ENCODE measurements at places on chromosomes 12 and 14. TPM values are rescaled to one million over a fixed set of nuclear protein-coding genes. Genes with fewer than 3 reads are reported as not detected.

DNA sequence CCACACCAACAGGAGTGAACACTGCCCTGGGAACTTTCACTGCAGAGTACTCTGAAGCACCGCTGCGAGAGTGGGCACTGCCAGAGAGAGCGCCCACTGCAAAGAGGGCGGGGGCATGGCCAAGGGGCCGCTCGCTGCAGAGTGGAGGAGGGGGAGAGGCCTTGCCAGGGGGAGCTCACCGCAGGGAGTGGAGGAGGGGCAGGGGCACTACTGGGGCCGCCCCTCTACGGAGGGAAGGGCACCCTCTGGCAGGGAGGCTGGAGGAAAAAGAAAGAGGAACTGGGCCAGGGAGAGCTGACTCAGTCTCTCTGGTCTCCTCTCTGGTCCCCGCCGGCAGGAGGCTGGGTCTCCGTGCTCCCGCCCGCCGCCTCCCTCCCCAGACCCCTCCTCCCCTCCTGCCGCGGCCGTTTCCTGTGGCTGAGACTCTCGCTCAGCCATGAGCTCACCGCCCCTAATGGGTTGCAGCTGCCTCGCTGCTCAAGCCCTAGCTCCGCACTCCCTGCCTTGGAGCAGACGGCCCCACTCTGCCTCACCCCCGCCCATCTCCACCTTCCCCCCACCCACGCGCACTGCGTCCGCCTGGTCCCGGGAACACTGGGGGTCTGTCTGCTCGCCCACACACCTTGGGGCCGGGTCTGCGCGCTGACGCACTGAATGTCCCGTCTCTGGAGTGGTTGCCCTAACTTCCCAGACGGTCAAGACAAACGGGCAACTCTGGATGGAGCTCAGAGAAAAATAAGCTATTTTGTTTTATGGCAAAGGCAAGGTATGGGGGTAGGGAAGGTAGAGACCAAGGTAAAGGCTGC lies 1.3 kb downstream of the ARHGEF40 start:
- peak; percentile 38 for DNase-seq

GRCh38 chr12:84825149-84825548 lies 87.5 kb downstream of the SLC6A15 start:
- DNase-seq: no peak

DNA sequence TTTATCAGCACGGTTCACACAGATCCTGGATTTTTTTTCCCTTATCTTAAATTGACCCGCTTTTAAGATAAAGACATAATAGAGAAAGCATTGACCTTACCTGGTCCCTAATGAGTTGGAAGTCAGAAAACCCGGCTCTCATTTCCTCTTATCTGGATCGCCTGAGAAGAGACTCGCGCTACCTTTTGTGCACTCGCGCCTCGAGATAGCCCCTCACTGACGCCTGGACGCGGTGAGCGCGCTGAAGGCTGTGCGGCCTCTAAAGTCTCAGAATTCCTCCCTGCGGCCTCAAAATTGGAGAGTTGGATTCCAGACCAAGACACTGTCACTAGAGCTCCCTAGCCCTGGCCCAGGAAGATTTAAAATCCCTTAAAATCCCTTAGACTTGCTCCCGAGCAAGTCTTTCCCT lies 7.0 kb downstream of the NKX2-1 start:
- DNase-seq: no peak

Gene GPR135
- total RNA-seq: 0.26 TPM

GRCh38 chr14:68162887-68163286 lies 343.3 kb downstream of the RAD51B start:
- DNase-seq: no peak

- no peak for DNase-seq
Observed at GRCh38 chr12:59298296-59298695, 297.5 kb upstream of the SLC16A7 start.

DNA sequence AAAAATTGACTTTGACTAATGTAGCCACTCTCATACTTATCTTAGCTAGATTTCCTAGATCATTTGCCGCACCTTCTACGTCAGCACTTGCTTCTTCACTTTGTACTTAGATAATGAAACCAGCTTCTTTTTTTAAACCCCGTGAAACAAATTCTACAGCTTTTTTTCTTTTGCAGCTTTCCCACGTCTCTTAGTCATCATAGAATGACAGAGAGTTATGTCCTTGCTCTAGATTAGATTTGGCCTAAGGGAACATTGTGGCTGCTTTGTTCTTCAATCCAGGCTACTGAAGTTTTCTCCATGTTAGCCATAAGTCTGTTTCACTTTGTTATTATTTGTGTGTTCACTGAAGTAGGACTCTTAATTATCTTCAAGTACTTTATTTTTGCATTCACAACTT lies 94.9 kb downstream of the SLCO1A2 start:
- no peak for DNase-seq

DNA sequence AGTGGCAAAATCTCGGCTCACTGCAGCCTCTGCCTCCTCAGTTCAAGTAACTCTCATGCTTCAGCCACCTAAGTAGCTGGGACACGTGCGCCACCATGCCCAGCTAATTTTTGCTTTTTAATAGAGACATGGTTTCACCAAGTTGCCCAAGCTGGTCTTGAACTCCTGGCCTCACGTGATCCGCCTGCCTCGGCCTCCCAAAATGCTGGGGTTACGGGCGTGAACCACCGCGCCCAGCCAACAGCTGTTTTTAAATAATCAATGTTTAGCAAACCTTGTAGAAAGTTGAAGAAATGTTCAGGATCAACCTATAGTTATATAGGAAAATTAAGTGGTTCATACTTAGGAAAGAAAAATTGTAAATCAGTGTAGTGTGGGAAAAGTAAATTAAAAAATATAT lies 6.0 kb upstream of the HSP90AA1 start:
- DNase-seq: no peak

Gene SMIM41
- 0.13 TPM for total RNA-seq

- no peak for DNase-seq
Observed at GRCh38 chr12:6033546-6033945, 88.5 kb upstream of the ANO2 start.

Gene PTHLH
- 82.1 TPM for total RNA-seq

DNA sequence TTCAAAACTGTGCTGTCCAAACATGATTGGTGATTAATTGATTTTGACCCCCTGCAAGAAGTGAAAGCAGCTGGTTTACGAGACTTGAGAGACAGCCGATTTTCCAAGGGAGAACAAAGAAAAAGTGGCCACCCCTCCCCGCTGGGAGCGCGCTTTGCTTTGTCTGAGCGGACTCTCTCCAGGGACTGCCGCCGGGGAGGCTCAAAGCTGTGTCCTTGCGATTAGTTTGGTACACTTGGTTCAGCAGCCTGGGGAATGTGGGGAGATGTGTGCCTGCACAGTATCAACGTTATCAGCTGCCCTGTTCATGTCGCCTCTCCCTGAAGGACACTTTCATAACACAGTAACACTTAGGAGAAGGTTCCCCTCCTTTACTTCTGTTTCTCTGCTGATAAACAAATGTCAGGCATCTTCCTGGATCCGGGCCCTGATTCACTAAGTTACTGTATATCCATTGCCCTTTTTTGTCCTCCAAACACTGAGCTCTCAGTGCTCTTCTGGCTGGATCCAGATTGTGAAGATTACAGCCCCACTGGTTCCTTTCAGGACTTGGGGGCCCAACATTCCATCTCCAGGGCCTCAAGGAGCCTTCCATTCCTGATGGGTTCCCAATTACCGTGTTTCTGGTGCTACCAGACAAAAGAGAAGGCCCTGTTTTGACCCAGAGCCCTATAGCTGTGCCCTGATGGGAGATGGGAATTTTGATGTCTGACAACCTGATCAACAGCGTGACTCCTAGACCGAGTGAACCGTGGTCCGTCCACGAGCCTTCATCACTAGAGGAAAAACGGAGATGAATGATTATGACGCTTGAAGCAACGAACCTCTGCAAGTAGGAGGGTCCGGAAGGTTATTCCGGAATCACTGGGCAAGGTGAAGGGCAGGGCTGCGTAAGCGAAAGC lies 31.7 kb upstream of the TUBA1C start:
- no peak for DNase-seq

- no peak for DNase-seq
Observed at GRCh38 chr14:60166142-60166541, 944 bp upstream of the DHRS7 start.

DNA sequence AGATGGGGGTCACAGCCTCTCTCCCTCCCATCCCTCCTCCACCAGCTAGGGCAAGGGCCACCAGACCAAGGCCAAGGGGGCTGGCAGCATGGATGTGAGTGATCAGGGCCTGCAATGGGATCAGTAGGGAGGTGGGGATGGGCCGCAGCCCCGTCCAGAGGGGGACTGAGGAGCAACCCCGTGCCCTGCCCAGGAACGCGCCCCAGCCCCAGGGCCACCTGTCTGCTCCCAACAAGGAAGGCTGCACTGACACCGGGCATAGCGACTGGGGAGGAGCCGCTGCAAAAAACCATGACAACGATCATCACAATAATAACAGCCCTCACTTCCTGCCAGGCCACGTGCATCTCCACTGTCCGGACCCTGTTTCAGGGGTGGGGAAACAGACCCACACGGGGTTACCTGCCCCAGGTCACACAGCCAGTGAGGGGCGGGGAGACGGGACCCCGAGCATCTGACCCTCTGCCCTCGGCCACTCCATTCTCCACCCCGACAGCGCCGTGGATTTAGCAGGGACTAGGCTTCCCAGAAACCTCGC lies 24.3 kb downstream of the NCOR2 start:
- DNase-seq: no peak

GRCh38 chr12:68750506-68750905 lies 4.5 kb downstream of the SLC35E3 start:
- DNase-seq: no peak

- peak; percentile 65 for DNase-seq
Observed at GRCh38 chr12:28191051-28192048, 1.1 kb downstream of the CCDC91 start.

DNA sequence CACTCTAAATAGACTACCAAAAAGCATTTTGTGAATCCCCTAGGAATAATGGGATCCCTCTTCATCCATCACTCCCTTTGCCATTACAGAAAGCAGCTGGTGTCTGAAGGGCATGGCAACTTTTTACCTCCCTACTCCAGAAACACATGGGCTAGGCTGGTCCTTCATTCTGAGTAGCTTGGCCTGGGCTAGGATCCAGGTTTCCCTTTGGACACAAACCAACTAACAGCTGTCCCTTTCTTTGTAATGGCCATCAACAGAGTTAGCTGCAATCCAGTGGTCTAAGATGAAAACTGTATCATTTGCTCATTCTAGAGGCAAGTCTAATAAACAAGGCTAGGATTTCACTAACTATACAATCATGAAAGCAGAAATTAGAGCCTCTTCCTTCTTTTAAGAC lies 7.4 kb downstream of the GRIN2B start:
- DNase-seq: no peak

DNA sequence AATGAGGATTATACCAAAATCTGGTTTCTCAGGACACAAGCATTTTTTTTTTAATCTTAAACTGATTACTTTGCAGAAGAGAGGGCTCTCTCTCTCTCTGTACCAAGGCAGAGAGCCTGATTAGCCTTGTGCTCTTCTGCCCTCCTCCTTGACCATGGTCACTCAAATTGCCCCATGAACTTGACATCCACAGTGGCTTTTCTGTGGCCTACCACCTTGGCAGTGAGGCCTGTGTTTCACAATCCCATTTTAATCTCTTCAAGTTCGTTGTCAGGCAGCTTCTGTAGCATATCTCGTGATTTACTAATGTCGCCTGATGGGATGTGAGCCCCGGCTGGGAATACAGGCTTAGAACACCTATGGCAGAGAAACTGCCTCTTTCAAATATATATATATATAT lies 30.7 kb upstream of the PWP1 start:
- no peak for DNase-seq

Gene IGF1
- total RNA-seq: 0.26 TPM

GRCh38 chr14:55546212-55546874 lies 33.7 kb upstream of the KTN1 start:
- no peak for DNase-seq

Gene TAS2R13
- 0.38 TPM for total RNA-seq

Gene MSI1
- total RNA-seq: not detected

- peak; percentile 3 for DNase-seq
Observed at GRCh38 chr12:27504507-27504906, 19.5 kb upstream of the PPFIBP1 start.

DNA sequence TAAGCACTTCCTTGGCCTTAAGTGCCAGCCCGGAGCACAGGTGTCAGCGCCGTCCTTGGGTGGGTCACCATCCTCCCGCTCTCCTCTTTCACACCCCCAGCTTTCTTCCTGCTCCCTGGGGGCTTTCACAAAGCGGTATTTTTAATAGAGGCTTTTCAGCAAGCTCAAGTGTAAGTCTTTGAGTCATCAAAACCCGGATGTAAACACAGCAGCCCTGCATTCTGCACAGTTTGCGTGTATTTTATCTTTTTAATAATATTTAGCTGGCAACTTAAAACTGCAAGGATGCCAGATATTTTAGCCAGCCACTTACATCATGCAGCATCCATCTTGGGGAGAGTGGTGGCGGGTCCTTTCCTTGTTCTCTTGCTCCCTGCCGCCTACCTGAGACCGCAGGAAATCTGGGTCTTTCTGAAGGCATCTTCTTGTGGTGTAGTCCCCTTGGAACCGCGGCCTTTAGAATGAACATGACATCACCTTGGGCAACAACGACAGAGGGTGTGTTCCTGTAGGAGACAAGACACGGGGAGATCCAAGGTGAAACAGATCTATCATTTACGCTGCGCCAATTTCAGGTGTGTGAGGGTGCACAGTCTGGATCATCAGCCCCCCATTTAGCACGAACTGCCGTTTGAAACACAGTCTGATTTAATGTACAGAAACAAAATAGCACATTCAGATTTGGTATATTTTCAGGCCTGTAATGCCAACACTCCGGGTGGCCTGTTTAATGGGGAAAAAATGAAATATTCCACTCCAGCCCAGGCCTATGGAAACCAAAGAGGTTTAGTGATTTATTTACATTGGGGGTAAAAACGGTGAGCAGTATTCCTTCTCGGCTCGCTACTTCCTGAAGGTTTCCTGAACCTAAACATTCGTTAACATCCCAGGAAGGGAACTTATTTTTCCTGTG lies 12.5 kb upstream of the IRF2BPL start:
- peak; percentile 69 for DNase-seq

GRCh38 chr14:100656996-100657395 lies 69.7 kb upstream of the DLK1 start:
- no peak for DNase-seq

GRCh38 chr12:19120795-19121194 lies 8.7 kb upstream of the PLEKHA5 start:
- peak; percentile 88 for DNase-seq

Gene LMNTD1
- total RNA-seq: not detected

DNA sequence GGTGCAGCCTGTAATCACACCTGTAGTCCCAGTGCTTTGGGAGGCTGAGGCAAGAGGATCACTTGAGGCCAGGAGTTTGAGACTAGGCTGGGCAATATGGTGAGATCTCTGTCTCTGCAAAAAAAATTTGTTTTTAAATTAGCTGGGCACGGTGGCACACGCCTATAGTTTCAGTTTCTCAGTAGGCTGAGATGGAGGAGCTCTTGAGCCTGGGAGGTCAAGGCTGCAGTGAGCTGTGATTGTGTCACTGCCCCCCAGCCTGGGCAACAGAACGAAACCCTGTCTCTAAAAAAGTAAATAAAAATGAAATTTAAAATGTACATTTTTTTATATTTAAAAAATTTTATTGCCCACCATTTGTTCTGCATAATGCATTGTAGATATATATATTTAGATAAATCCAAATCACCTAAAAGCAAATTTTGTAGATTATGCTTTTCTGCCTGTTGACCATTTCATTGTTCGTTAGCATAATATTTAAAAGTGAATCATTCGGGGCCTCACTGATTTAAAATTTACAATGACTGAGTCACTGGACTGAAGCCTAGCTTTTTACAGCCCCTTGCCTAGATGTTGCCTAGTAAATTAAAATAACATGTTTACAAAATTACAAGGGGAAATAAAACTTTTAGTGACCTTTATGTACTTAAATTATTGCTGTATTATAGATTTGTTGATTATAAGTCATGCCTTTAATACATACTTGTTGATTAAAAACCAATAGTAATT lies 87.9 kb downstream of the USP15 start:
- no peak for DNase-seq

- no peak for DNase-seq
Observed at GRCh38 chr12:4137015-4137414, 136.5 kb upstream of the CCND2 start.
